A549 treated with ZK216348 at 1 μM for 4 hours (cell line): ENCODE measurements at places on chromosomes 11 and 22. TPM values are rescaled to one million over a fixed set of nuclear protein-coding genes. Genes with fewer than 3 reads are reported as not detected.

The VWCE gene
- 0.25 to 1.0 TPM (median 0.54 TPM) in 5 replicates for total RNA-seq

The ART1 gene
- not detected in 5 replicates for total RNA-seq

The OR8J1 gene
- total RNA-seq, result not detected in 5 replicates

The PHLDA2 gene
- 67.6 to 139 TPM (median 116 TPM) in 5 replicates for total RNA-seq

The HEPHL1 gene
- not detected in 5 replicates for total RNA-seq

The SCGB2A2 gene
- not detected in 5 replicates for total RNA-seq

The OR52I1 gene
- total RNA-seq, result not detected in 5 replicates

The MS4A3 gene
- total RNA-seq, result not detected in 5 replicates

The CD59 gene
- total RNA-seq, result 770 to 1,014 TPM (median 883 TPM) in 5 replicates
